Inflammatory macrophage treated with lipopolysaccharide for 1 hour (primary cell): ENCODE measurements at places on chromosomes 11 and 22.

DNA sequence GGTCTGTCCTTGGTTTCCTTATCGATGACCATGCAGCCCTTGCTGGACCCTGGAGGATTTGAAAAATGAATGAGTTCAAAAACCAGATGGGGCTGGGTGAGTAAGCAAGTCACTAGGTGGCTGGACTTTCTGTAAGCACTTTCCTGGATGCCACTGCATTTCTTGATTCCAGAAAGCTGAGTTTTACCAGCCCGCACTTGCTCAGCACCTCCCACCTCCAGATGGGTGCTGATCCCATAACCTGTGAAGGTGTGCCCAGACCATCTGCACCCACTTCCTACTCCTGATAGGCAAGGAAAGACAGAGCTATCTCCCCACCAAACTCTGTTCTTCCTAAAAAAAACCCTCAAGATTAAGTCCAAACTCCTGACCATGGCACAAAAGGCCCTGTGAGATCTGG, 21.1 kb downstream of the ASCC2 start:
- DNase-seq, result no peak

- no peak for DNase-seq
Measured at GRCh38 chr22:46578251-46578823, 40.9 kb upstream of the CELSR1 start.

- peak; percentile 74 for DNase-seq
Measured at GRCh38 chr11:105092256-105093239, 47.0 kb downstream of the CARD18 start.

DNA sequence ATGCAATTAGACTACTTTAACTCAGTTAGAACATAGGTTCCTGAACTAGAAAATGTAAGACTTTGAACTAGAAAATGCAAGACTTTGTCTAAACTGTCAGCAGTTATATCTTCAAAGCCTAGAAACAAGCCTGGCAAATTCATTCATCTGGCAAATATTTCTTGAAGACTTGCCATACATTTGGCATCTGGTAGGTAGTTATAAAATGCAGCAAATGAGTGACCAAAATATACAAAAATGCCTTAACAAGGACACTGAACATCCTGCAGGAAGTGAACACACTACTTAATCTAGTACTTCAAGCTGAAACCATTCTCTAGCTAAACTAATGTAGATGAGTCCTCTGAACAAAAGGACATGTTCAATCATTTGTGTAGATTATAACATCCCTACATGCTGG, 84.7 kb upstream of the SCUBE2 start:
- no peak for DNase-seq

GRCh38 chr22:26570115-26570514, 19.8 kb downstream of the TPST2 start:
- DNase-seq, result no peak

DNA sequence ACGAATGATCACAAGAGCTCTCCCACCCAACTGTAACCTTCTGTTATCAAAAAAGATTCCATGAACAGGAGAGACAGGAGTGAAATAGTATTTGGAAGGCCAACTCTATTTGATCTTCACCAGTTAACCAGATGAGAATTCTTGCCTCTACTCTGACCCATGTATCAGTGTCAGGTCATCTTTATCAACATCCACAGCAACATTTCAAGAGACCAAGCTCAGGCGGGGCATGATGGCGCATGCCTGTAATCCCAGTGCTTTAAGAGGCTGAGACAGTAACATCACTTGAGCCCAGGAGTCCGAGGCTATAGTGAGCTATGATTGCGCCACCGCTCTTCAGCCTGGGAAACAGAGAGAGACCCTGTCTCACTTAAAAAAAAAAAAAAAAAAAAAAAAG, 62.3 kb downstream of the GAB2 start:
- no peak for DNase-seq

GRCh38 chr11:70099578-70100279, 21.6 kb downstream of the ANO1 start:
- no peak for DNase-seq

DNA sequence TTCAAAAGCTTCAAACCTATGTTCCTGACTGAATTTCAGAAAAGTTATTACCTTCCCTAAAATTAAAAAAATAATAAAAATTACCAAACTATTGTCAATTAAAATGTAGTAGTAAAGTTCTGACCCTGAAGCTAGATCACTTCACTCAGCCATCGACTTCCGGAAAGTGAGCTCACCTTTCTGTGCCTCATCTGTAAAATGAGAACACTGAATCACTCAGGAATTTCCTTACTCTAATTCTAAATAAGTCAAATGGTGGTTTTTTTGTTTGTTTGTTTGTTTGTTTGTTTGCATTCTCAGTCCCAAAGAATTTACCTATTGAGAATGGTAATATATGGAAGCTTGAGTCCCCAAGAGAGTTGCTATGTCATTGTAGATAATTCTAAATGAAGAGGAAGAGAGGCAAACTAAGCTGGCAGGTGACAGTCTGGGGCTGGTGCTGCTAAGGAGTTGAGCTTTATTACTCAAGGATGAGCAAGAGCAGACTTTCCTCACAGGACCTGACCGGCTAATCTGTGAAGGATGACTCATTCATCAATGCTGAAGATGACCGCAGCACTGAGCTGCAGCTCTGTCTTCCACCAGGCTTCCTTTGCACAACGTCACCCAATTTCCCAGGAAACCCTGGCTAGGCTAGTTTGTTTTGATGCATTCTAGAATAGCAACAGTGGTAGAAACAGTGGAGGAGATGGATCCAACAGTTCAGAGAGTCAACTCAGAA, 248.8 kb downstream of the RAB38 start:
- DNase-seq, result no peak

GRCh38 chr11:73249304-73249703, 22.8 kb upstream of the P2RY6 start:
- no peak for DNase-seq

DNA sequence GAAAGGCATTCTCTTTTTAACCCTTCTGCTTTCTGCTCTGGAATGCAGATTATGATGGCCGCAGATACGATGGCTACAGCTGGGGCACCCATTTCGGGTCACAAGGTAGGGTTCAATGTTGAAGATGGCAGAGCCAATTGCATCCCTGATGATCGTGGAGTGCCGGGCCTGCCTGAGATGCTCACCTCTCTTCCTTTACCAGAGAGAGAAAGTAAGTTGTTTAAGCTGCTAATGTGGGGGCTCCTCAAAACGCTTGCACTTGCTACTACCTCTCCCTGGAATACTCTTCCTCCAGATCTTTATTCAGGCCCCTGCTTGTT, 50.8 kb upstream of the PRDM11 start:
- no peak for DNase-seq
